ENCODE measurements at places on chromosomes 5 and 9.
A peak's percentile ranks its signal among the peaks of the same experiment; 100 is the strongest.

DNA sequence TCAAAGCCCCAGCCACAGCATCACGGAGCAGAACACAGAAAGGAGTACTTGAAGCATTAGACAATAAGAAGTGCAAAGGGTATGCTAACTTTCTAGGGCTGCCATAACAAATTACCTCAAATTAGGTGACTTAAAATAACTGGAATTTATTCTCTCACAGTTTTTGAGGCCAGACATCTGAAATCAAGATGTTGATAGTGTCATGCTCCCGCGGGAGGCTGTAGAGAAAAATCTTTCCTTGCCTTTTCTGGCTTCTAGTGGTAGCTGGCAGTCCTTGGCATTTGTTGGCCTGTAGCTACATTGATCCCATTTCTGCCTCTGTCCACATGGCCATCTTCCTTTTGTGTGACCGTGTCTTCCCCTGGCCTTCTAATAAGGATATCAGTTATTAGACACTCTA is 51.9 kb upstream of the SPDL1 start:
- DNase-seq, result no peak

GRCh38 chr5:3639175-3639574 is 43.5 kb downstream of the IRX1 start:
- DNase-seq, result no peak

DNA sequence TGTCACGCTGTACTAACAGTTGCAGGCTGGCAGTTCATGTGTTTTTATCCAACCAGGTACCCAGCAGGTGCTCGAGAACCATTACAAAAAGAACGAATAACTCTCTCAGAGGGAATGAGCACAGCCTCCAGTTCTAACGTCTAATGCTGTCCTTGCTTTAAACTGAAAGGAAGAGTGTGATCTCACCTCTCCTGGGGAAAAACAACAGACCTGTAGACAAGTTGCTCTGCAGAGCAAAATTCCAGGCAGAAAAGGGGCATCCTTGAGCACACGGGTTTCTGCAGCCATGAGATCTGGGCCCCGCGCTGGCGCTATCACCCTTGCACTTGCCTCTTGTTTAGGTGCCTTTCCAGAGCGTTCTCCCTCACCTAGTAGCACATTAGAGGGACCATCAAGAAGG is 92.5 kb upstream of the DNAH5 start:
- no peak for DNase-seq

DNA sequence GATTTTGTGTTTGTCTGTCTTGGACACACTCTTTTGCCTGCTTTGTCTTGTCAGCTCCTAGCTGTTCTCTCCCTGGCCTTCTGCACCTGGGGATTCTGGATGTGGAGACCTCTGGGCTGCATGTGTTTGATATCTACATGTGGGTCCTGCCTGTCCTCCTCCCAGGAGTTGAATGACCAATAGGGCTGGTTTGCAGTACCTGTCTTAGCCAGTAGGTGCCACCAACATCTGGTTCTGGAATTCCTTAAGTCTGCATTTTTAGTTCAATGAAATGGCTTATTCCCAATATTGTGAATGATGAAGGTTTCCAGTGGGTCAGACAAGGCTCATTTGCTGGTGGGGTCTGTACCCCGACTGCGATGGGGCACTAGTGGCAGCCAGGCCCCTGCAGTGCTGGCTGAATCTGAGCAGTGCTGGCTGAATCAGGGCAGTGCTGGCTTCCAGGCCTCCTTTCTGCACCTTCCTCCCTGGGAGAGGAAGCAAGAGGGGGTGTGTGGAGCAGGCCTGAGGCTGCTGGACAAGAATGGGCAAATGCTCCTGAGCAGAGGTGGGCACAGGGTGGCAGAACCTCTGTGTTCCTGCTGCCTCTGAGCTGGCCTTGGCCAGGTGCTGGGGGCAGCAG is 73.3 kb downstream of the RXRA start:
- no peak for DNase-seq

DNA sequence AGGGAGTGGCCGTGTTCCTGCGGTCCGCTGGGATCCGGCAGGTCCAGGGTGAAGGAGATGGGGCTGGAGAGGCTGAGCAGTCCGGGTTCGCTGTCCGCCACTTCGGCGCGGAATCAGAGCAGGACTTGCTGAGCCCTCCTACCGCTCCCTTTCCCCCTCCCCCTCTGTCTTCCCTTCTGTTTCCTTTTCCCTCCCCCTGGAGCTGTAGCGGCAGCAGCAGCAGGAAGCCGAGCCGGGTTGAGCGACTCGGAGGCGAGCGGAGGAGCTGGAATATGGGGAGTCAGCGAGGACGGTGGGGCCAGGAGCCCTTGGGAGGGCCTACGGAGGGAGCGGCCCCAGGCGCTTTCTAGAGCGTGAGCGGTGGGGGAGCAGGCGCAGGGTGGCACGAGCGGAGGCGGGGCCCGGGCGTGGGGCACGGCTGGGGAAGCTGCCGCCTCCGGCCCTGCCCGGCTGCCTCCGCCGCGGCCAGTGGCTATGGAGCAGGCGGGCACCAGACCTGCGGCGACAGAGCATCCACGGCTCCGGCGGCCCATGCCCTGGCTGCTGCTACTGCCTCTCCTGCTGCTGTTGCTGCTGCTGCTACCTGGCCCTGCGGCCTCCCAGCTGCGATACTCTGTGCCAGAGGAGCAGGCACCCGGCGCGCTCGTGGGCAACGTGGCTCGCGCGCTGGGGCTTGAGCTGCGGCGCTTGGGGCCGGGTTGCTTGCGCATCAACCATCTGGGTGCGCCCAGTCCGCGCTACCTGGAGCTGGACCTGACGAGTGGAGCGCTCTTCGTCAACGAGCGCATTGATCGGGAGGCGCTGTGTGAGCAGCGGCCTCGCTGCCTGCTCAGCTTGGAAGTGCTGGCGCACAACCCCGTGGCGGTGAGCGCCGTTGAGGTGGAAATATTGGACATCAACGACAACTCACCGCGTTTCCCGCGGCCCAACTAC is at the start of gene PCDHAC2:
PCDHAC2 (plus strand) TSS at position 184 of the 933 bp plus-strand sequence; CDS start at position 475, 291 bp downstream.
- no peak for DNase-seq

GRCh38 chr9:95177617-95178016 is 139.9 kb downstream of the FANCC start:
- no peak for DNase-seq

- DNase-seq, result no peak
These were observed 77.5 kb downstream of the GNAQ start for GRCh38 chr9:77954013-77954665.

DNA sequence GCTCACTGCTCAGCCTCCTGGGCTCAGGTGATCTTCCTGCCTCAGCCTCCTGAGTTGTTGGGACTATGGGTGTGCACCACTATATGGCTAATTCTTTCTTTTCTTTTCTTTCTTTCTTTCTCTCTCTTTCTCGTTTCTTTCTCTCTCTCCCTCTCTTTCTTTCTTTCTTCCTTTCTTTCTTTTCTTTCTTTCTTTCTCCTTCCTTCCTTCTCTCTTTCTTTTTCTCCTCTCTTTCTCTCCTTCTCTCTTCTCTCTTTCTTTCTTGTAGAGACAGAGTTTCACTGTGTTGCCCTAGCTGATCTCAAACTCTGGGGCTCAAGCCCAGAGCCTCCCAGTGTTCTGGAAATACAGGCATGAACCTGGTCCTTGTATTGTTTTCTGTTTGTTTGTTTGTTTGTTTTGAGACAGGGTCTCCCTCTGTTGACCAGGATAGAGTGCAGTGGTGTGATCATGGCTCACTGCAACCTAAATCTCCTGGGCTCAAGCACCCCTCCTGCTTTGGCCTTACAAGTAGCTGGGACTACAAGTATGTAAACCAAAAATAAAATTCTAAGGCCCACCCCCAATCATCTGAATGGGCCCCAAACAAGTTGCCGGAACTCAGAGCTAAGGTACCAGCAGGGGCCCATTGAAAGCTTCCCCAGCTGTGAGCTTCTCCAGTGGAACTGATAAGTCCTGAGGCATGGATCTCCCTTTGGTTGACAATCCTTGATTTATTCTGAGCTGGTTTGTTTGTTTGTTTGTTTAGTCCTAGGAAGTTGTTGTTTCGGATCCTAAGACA is 11.9 kb upstream of the BTF3 start:
- no peak for DNase-seq

DNA sequence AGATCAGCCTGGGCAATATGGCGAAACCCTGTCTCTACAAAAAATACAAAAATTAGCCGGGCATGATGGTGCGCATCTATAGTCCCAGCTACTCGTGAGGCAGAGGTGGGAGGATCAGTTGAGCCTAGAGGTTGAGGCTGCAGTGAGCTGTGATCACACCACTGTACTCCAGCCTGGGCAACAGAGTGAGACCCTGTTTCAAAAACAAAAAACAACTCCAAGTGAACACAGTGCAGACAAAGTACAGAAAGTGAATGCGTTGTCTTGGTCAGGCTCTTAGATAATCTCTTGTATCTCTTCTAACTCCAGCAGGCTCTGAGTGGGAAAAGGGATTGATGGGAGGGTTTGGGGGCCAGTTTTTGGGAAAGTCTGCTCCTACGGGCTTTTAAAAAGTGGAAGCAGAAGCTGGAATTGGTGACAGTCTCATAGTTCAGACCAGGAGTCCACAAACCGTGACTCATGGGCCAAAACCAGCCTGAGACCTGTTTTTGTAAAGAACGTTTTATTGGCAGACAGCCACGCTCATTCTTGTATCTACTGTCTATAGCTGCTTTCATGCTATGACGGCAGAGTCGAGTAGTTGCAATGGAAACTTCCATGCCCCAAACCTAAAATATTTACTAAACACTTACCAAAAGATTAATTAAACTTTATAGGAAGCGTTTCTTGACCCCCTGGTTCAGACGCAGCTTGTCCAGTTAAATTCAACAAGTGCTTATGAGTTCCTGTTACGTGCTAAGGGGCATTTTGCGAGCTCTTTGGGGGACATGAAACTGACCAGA is 32.9 kb downstream of the NDST1 start:
- no peak for DNase-seq

DNA sequence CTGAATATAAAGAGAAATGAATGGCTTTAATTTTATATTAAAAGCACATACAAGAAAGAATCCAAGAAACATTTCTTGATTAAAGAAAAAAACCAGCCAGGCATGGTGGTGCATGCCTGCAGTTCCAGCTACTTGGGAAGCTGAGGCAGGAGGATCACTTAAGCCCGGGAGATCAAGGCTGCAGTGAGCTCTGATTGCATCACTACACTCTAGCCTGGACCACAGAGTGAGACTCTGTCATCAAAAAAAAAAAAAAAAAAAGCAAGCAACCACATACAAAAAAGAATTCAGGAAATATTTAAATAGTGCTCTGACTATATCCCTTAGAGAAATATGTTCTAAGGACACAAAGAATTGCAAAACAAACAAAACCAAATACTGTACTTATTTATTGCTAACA is 2.5 kb upstream of the PLAC8L1 start:
- no peak for DNase-seq

DNA sequence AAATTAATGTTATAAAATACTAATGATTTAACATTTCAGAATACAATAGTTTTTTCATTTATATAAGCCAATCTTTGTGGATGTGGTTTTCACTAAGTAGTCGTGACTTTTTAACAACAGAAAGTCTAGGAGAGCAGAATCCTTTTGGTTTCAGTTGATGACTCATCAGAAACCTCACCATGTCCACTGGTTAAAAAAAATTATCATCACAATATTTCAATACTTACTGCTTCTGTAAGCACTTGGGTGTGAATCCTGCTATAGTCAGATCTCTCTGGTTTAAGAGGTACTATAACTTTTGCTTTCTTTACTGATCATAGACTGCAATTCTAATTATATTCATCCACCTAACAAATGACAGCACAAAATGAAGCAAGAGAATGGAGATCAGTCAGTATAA is 77.2 kb downstream of the MRPS30 start:
- no peak for DNase-seq

- no peak for DNase-seq
These were observed 446.0 kb downstream of the ISL1 start for GRCh38 chr5:51829230-51829629.

DNA sequence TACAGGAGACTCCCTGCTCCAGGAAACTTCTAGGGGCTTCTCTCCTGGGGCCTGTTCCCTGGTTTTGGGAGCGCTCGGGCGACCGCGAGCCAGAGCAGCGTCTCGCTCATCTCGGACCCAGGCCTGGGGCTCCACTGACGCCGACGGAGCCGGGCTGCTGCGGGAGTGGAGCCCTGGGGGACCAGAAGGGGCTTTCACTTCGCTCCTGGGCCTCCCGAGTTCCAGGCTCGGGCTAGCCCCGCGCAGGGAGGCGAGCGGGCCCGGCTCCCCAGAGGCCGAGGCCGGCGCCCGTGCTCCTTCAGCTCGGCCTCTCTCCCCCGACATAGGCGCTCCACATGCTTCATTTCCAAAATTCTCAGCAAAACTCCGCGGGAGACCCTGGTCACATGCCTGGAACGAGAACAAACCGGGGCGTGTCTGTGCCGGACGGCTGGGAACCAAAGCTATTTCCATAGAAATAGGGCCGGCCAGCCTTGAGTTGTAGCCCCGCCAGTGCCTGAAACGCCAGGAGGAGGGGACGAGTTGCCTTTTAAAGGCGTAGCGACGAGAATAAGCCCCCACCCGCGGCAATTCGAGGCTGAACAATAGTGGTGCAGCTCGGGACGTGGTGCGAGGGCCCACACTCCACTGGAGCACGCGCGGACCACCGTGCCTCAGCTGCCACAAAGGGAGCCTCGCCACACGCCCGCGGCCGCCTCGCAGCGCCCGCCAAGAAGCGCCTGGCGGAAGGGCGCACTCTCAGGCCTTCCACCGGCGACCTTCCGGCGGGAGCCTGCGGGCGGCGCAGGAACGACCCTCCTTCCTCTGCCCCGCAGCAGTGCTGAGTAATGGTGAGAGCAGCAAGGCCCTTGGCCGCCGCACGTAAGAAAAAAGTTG is 1.1 kb upstream of the G3BP1 start:
- peak; percentile 83 for DNase-seq

- DNase-seq, result no peak
These were observed 47.3 kb downstream of the PRLR start for GRCh38 chr5:35182910-35183535.

DNA sequence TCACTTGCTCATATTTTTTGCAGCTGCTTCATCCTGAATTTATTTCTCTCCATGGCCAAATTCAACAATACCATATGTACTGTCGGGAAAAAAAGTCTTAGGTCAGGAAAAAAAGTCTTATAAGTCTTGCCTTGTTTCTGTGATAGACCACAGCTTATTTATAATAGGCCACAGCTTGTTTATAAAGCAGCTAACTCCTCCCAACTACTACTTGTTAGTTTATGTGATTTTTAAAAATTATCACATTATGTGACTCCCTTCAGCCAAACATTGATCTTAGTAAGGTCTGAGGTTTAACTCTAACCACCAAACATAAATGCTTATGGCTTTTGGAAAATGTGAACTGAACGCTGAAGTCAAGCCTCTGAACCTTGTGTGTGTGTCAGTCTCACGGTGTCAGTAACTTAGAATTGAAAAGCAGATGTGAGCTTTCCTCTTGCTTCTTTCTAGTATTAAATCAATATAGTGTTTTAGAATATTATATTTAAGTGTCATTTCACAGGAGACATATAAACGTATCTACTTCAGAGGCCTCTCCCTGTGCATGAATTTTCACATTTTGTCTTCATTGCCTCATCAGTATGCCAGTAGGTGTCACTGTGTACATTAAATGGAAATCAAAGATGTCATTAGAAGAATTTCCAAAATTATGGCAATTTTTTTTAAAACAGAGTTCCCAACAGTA is 51.3 kb downstream of the SNX24 start:
- no peak for DNase-seq

Data from natural killer cell treated with Interleukin-12 subunit alpha and Interleukin-12 subunit beta and Interleukin-15 and Interleukin-18, amount 100 ng/mL, for 72 hours (primary cell).